ENCODE measurements at places on chromosomes 12 and 14.

GRCh38 chr12:69904777-69905176 lies 79.8 kb downstream of the MYRFL start:
- DNase-seq = no peak

DNA sequence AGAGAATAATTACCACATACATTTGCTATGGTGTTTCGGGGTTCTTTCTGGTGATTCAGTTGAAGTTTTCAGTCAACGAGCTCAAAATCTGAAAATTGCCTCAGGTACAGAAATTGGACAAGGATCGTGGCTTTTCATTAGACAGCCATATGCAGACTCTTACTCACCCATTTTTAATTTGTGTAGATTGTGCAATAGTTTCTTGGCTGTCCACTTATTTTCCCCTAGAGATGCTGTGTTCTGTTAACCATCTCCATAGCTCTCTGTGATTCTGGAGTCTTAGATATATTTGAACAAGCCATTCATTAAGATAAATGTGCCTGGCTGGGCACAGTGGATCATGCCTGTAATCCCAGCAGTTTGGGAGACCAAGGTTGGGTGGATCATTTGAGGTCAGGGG lies 497.1 kb upstream of the RPL10L start:
- DNase-seq = no peak

- no peak for DNase-seq
Measured at GRCh38 chr12:19998961-19999804, 369.2 kb upstream of the PDE3A start.

DNA sequence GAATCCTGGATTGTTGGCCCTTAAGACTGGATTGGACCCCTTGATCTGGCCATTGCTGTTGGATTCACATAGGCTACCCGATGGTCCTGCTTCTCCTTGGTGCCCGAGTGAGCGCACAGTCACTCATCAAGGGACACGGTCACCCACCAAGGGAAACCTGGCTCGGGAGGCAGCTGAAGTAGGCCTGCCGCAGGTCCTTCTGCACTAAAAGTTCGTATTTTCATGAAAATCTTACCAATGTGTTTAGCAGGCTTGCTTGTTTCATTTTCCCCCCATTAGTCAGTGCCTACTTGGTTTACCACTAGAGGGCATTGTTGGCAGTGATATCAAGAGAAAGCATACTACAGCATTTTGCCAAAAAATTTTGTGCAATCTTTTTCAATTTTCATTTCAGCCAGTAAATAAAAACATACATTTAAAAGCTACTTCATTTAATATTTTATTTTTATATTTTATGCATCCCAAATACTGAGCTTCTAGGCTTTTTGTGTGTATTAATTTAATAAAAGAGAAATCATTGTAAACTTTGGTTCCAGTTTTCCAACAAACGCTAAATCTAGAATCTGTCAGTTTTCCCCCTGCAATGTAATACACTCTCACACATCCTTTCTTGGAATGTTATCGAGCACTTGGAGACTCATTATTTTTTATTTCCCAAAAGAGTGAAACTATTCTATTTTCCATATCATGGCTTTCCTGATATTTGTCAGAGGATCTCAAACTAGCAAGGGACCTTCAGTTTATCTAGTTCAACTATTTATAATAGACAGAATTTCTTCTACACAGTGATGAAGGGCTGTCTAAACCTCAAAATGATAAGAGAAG lies 116.7 kb downstream of the LMNTD1 start:
- DNase-seq = peak; percentile 88

DNA sequence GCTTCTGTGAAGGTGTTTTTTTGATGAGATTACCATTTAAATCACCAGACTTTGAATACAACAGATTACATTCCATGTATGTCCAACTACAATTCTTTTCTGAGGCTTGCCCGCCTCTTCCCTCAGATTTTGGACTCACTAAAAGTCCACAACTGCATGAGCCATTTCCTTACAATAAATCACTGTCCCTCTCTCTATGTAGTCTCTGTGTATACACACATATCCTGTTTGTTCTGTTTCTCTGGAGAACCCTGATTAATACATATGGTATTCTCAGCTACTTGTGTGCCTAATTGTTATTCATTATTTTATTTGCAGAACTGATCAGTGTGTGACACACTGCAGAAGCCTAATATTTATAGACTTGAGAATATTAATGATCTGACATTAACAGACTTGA lies 2.4 kb upstream of the MIPOL1 start:
- DNase-seq = no peak

- DNase-seq = no peak
Measured at GRCh38 chr12:119432949-119433348, 98.4 kb downstream of the CCDC60 start.

DNA sequence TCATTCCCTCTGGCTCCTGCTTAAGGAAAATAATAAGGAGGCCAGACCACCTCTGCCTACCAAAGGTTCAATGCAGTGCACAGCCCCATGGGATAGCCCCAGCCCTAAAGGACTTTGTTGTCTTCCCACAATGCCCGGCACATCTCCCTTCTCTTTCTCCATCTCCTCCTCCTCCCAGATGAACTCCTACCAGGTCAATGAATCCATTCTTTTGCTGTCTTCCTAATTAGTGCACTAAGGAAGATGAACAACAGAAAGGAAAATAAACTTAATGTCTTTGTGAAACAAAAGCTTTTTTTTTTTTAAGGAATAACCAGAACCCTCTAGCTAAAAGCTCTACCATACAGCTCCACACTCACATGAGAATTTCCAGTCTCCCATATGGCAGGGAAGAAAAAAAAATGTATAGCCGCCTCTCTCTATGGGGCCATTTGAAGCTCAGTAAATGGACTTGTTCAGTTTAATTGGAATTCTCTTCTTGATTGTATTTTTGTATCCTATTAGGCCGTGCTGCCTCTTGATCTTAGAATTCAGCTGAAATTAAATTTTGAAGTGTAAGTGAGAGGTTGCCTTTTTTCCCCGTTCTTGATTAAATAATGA lies 41.8 kb upstream of the HSPB8 start:
- DNase-seq = no peak

- no peak for DNase-seq
Measured at GRCh38 chr14:85634205-85634604, 104.3 kb downstream of the FLRT2 start.
